ENCODE measurements at places on chromosomes 1 and 21. TPM values are rescaled to one million over a fixed set of nuclear protein-coding genes. Genes with fewer than 3 reads are reported as not detected.

GRCh38 chr1:231177226-231177625, 15.4 kb downstream of the TRIM67 start:
- DNase-seq, result no peak

The RAB3B gene
- not detected for total RNA-seq

- no peak for DNase-seq
Observed at GRCh38 chr1:233777566-233777965, 126.9 kb upstream of the SLC35F3 start.

GRCh38 chr1:62621907-62622306, 24.6 kb downstream of the ANGPTL3 start:
- no peak for DNase-seq

DNA sequence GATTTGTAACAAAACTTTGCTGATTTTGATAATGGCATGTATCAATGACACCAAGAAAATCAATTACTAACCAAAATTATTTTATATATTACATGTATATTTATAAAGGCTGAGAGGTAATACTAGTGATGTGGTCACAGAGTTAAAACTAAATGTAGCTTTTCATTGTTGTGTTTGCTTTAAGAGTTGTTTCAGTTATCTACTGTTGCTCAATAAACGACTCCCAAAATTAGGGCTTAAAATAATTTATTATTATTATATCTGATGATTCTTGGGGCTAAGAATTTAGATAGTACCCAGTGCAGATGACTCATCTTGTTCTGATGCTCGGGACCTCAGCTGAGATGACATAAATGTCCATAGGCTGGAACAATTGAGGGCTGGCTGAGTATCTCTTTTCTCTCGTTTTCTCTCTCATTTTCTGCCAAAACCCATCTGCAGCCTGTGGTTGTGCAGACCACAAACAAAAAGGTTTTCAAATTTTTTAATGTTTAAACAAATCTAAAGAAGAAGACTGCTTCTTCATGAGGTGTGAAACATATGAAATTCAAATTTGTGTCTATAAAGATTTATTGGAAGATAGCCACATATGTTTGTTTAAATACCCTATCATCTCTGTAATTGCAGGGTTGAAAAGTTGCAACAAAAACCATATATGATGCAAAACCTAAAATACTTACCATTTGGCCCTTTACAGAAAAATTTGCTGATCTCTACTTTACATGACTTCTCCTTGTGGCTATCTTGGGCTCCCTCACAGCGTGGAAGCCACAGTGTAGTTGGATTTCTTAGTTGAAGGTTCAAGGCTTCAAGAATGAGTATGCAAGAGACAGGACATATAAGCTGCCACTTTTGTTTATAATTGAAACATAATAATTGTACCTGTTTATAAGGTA, 14.8 kb upstream of the PTPRC start:
- no peak for DNase-seq

DNA sequence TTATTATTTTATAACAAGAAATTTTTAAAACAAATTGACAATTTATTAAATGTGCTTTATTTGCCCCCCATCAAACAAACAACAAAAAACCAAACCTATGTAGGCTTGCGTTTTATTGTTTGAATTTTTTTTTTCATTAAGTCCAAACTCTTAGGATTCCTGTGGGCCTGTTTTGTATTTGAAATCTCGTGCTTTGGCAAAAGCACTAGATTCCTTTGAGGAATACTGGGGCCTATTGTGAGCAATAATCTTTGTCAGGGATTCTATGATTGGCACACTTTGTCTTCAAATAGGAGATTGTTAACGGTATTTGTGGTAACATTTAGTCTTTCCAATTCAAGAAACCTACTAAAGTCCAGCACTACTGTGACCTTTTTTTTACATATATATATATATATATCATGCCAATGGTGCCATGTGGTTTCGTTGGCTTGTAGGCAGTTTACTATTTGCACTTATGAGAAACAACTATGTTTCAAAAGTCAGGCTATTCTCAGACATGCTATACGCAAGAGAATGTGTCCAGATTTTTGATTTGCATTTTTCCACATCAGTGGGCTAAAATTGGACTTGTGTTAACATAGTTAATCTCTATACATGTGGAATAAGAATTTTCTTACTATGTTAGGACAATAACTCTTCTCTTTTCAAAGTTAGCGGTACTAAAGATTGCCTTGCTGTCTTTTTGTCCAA, 70.4 kb upstream of the GREM2 start:
- DNase-seq, result no peak

- DNase-seq, result no peak
Observed at GRCh38 chr1:111154021-111154999, 14.3 kb downstream of the CEPT1 start.

The MRAP gene
- total RNA-seq, result 0.37 TPM

The AVPR1B gene
- not detected for total RNA-seq

- no peak for DNase-seq
Observed at GRCh38 chr1:175054736-175055135, 12.9 kb upstream of the TNN start.

GRCh38 chr21:38645282-38645681, 147.0 kb upstream of the ERG start:
- no peak for DNase-seq

DNA sequence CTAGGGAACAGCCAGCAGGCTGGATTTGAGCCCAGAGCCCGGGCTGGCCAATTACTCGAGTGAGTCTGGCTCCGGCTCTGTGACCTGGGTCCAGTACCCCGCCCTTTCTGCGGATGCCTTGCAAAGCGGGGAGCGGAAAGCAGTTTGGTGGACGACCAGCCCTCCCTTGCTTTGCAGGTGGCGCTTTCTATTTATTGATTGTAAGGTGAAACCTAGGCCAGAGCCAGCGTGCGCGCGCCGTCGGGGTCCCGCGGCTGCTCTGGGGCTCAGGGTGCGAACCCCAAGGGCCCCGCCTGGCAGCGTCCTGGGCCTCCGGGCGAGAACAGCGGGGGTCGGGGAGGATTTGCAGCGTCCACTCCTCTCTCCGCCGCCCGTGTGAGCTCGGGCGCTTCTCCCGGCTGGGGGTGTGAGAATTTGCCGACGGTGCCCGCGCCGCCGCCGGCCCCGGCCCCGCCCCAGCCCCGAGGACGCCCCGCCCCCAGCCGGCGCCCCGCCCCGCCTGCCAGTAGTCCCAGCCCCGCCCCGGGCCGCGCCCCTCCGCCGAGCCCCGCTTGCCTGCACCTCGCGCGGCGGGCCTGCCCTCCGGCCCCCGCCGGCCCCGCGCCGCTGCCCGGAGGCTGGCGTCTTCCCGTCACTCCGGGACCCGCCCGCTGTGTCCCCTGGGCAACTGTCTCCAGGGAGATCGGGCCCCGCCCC, 37.6 kb downstream of the PIK3CD start:
- DNase-seq, result peak; percentile 93

GRCh38 chr21:46180778-46181391, 3.4 kb downstream of the SPATC1L start:
- no peak for DNase-seq

- no peak for DNase-seq
Observed at GRCh38 chr1:49197081-49197480, 420.4 kb upstream of the BEND5 start.

All from left ventricle myocardium superior (tissue), 1 donor.